NCI-H69 (cell line): ENCODE measurements at places on chromosomes 2 and 18.

GRCh38 chr2:69344305-69344704 lies 42.7 kb downstream of the GFPT1 start:
- DNase-seq, result no peak

- peak; percentile 36 for DNase-seq
Measured at GRCh38 chr2:107681936-107682335, 144.8 kb upstream of the RGPD4 start.

- no peak for DNase-seq
Measured at GRCh38 chr2:169002161-169002738, 28.9 kb downstream of the ABCB11 start.

DNA sequence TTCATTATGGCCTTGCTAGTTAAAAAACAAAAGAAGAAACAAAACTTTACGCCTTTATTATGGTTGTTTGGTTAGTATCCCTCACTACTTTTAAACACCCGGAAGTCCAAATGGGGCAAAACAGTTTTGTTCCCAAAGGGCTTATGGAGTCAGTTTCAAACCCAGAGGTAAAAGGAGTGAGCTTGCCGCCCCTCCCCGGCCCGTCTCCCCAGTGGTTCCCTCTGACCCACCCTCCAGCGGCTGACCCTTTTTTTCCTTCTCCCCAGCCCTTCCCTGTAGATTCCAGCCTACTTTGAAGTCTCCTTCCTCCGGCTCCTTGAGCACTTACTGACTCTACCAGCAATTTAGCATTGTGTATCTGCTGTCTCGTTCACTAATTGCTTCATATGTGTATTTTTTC lies 209.2 kb downstream of the ICOS start:
- peak; percentile 2 for DNase-seq

- DNase-seq, result no peak
Measured at GRCh38 chr2:240472078-240472790, 36.8 kb downstream of the GPC1 start.

DNA sequence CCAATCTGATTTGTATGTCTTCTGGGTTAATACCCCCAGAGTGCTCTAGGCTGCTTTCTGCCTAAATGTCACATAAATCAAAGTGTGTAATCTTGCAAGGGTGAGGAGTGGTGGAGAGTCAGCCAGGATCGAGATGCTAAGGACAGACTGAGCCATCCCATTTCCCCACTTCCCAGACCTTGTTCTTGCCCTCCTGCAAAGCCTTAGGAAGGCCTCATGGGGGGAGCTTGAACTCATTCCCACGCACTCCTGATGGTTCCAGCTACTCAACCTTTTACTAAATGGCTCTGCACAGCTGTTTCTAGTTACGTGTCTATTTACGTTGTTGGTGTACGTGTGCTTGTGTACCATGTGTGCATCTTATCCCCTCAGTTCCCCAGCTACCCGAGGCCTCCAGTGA lies 423.6 kb upstream of the TNP1 start:
- no peak for DNase-seq

DNA sequence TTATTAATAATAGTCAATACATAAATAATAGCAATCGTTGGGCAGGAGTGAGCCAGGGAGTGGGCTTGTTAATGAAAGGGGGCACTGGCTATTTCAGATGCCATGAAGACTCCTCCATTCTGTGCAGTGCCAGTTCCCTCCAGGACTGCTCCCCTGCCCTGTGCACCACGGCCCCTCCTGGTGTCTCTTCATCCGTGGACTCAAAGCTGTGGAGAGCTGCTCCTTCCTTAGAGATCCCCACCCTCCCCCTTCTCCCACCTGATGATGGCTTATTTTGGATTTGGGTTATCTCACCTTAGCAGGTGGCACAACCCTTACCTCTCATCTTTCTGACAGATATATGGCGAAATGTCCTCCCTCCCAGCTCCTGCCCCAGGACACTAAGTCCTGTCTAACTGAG lies 3.1 kb upstream of the CELF4 start:
- DNase-seq, result peak; percentile 66

- peak; percentile 21 for DNase-seq
Measured at GRCh38 chr18:23487738-23488570, 15.4 kb upstream of the RMC1 start.

DNA sequence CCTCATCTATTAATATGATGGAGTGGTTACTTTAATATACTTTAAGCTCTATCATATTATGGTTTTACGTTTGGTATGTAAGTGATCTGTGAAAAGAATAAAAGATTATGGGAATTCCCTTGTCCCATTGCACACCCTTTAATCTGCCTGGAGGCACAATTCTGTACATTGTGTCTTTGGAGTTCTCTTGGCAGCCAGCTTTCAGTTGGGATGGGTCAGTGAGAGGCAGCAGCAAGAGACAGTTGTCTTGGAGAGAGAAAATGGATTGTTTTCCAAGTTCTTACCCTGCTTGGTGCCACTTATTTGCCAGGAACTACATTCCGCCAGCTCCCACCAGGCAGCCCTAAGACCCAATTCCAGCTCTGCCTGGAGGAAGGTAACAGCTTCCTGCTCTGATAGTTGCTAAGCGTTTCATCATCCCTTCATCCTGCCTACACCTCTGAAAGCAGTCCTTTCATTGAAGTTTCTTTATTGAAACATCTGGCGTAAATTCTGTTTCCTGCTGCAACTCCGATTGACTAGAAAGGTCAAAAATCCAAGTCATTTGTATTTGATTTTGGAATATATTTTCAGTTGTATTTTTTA lies 365.2 kb downstream of the AKAIN1 start:
- DNase-seq, result peak; percentile 69

DNA sequence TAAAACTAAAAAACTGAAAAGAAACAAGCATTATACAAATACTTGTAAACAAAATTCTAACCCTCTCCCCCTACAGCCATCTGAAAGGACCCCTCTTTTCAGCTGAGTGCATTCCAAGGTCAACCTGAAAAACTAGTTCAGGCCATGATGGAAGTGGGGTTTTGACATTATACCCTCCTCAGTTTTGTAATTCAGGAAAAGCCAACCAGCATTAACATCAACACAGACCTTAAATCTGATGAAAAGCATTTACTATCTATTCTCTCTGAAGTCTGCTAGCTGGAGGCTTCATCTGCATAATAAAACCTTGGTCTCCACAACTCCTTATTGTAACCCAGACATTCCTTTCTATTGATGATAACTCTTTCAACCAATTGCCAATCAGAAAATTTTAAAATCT lies 302.2 kb downstream of the CNTNAP5 start:
- DNase-seq, result no peak

DNA sequence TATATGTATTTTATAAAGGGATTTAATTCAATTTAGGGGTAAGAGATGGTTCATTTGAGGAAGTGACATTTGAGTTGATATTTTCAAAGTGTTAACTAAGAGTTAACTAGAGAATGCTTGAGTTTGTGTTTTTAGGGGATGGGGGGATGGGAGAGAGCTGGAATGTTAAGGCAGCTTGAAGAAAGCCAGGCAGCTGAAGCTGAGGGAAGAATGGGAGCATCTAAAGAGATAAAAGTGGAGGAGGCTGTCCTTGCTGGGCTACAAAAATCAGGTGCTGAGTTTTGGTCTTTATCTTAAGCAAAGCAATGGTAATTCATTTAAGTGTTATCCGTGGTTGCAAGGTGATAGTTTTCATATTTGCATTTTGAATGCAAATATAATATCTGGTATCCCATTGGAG lies 9.2 kb downstream of the CHST9 start:
- peak; percentile 18 for DNase-seq

GRCh38 chr2:215188078-215188477 lies 49.7 kb upstream of the ABCA12 start:
- DNase-seq, result no peak

DNA sequence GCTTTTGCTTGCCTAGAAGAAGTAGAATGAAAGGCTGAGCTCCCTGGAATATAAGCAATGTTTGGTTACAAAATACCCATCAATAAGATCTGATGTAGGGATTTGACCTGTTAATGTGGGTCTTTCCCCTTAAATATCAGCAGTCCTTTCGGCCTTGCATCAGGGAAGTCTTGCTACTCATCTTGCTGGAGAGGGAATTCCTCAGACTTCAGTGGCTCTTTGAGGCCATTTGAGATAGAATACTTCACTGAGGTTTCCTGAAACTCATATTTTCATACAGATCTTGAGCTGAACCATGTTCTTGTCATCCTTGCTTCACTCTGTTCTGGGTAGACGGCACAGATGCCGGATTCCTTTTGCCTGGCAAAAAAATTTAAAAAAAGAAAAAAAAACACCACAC lies 3.9 kb downstream of the TWIST2 start:
- no peak for DNase-seq

- DNase-seq, result peak; percentile 23
Measured at GRCh38 chr2:225004597-225004996, 37.7 kb downstream of the DOCK10 start.

GRCh38 chr2:237048595-237048994 lies 37.1 kb upstream of the COPS8 start:
- DNase-seq, result no peak

DNA sequence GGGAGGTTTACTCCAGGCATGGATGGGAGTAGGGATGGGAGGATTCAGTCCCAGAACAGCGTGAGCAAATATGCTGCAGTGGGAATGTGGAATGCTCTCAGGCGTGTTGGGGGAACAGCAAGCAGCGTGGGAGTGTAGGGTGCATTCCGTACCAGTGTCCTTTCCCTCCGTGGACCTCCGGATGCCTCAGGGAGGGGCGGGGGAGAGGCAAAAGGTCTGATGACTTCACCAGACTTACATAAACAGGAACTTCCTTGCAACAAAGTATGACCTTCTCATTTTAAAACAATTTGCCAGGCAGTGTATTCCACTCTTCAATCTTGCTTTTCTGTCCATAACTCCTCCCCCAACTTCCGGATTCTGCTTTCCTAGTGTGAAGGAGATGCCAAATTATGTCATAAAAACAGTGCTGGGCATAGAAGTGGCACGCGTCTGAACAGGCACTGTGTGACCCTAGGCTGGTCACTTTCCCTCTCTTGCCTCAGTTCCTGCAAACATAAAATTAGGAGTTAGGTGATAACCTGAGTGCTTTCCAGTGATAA lies 36.9 kb downstream of the RPL37A start:
- no peak for DNase-seq

- peak; percentile 44 for DNase-seq
Measured at GRCh38 chr2:111155610-111156009, 34.9 kb downstream of the BCL2L11 start.

GRCh38 chr2:219218217-219218731 lies 484 bp downstream of the ABCB6 start:
- peak; percentile 78 for DNase-seq

DNA sequence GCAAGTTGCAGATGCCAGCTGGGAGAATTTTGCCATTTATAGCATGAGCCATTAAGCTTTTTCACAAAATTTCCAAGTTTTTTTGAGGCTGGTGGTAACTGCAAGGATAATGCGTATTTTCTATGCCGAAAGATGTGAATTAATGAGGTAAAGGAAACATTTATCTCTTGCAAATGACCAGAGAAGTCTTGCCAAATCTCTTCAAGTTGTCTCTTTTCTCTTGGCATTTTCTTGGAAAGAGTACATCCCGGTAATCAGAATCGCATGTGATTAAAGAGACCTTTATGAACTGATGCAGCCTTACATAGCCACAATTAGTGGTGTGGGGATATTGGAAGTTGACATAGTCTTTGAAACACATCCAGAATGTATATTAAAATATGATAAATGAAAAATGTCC lies 136.5 kb upstream of the MMADHC start:
- no peak for DNase-seq

GRCh38 chr2:86634352-86634751 lies 10.7 kb upstream of the RNF103 start:
- no peak for DNase-seq

GRCh38 chr18:77911971-77912605 lies 662.4 kb downstream of the GALR1 start:
- peak; percentile 30 for DNase-seq

GRCh38 chr2:239275044-239275685 lies 125.7 kb downstream of the HDAC4 start:
- no peak for DNase-seq
